Transverse colon (tissue), 4 donors: ENCODE measurements at places on chromosomes 4 and X.

DNA sequence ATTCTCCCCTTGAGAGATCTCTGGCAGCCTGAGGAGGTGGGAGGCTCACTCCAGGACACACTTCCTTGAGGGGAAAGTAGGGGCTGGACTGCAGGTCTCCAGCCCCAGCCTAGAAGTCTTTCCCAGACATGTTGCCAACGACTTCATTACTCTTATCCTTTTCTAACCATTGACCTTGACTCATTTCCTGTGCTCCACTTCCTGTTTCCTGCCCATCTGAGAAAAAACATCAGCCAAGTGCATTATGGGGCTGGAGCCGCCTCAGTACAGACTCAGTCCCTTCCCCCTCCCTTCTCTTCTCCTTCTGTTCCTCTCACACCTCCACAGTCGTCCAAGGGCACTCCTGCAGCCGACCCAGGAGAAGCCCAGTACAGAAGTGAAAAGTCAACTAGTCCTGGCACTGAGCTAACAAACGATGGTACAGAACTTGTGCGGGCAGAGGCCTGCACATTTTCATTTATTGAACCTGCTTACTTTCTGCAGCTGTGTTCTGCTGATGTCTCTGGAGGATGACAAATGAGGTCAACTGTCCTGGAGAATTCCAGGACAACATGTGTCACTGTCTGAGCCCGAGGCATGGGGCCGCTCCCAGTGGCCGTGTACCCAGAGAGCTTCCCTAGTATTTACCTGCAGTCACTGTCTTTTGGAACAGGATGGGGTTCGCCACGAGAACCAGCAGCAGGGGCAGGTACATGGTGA lies 20.1 kb downstream of the GPR143 start:
- H3K27ac ChIP-seq, result no peak overlapping the region
- no peaks in the 10 kb centered on the region for H3K4me1 ChIP-seq
- no peak overlapping the region for H3K4me3 ChIP-seq
- no peaks in the 10 kb centered on the region for H3K27me3 ChIP-seq
- no peaks in the 10 kb centered on the region for H3K36me3 ChIP-seq

- H3K36me3 ChIP-seq, result no peaks in the 10 kb centered on the region
- H3K27me3 ChIP-seq, result no peaks in the 10 kb centered on the region
- DNase-seq, result peak; percentile 75
These were observed 788 bp downstream of the SAP30 start for GRCh38 chr4:173371292-173372192.

- H3K4me3 ChIP-seq, result no peak overlapping the region
- no peak overlapping the region for H3K27ac ChIP-seq
- no peaks in the 10 kb centered on the region for H3K4me1 ChIP-seq
- H3K27me3 ChIP-seq, result no peaks in the 10 kb centered on the region
- H3K36me3 ChIP-seq, result no peaks in the 10 kb centered on the region
These were observed 67.0 kb downstream of the LRBA start for GRCh38 chr4:150948074-150948473.

- no peak overlapping the region for H3K4me3 ChIP-seq
- DNase-seq, result no peak
- H3K36me3 ChIP-seq, result no peaks in the 10 kb centered on the region
- no peaks in the 10 kb centered on the region for H3K27me3 ChIP-seq
- H3K27ac ChIP-seq, result no peak overlapping the region
These were observed 42.4 kb upstream of the AGA start for GRCh38 chr4:177484613-177485021.

GRCh38 chr4:107896158-107896645 lies 35.1 kb upstream of the CYP2U1 start:
- no peak for DNase-seq
- H3K4me3 ChIP-seq, result no peak overlapping the region
- no peaks in the 10 kb centered on the region for H3K36me3 ChIP-seq
- H3K27me3 ChIP-seq, result no peaks in the 10 kb centered on the region
